Vagina (tissue), 2 donors: ENCODE measurements at places on chromosomes 5 and 9.

GRCh38 chr5:58770136-58770535, 187.3 kb downstream of the RAB3C start:
- H3K4me1 ChIP-seq: no peaks in the 10 kb centered on the region
- no peak for DNase-seq
- H3K27me3 ChIP-seq: no peaks in the 10 kb centered on the region
- H3K36me3 ChIP-seq: no peaks in the 10 kb centered on the region

- no peaks in the 10 kb centered on the region for H3K36me3 ChIP-seq
- DNase-seq: no peak
- no peak overlapping the region for H3K4me3 ChIP-seq
Observed at GRCh38 chr5:72428669-72429068, 78.5 kb downstream of the ZNF366 start.

- no peaks in the 10 kb centered on the region for H3K27me3 ChIP-seq
- H3K36me3 ChIP-seq: no peaks in the 10 kb centered on the region
- no peak for DNase-seq
- H3K27ac ChIP-seq: peak overlapping the region; percentile 52
Observed at GRCh38 chr5:95842854-95843544, 20.5 kb upstream of the GLRX start.

DNA sequence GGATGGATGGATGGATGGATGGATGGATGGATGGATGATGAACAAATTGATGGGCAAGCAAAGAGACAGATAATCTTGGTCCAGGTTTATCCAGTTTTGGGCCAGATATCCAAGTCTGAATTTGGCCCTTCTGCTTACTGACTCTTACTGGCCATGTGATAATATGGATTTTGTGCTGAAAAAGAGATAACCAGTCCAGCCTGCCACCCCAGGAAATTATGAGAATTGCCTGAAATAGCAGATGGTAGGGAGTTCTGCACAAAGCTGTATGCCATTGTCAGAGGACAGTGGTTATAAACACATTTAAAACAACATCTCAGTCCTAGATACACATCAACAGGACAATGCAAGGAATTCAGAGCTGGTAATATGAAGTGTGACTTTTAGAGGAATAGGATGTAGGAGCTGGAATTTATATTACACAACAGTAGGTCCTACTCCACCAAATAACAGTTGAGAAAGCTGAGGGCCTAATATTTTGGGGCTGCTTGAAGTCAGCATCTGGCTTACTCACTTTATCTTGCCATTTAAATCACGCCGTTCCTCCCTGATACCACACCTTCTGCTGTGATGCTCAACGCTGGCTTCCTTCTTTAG, 9.0 kb upstream of the FAT2 start:
- DNase-seq: no peak
- no peak overlapping the region for H3K27ac ChIP-seq
- H3K36me3 ChIP-seq: no peaks in the 10 kb centered on the region
- H3K4me1 ChIP-seq: no peaks in the 10 kb centered on the region

GRCh38 chr9:38003230-38003629, 65.8 kb downstream of the SHB start:
- no peak for DNase-seq
- H3K4me3 ChIP-seq: no peak overlapping the region
- no peaks in the 10 kb centered on the region for H3K27me3 ChIP-seq
- no peaks in the 10 kb centered on the region for H3K36me3 ChIP-seq
- H3K27ac ChIP-seq: no peak overlapping the region
- peaks cover 35% of the 10 kb centered on the region for H3K4me1 ChIP-seq

GRCh38 chr9:121278477-121279261, 10.7 kb downstream of the GSN start:
- no peak overlapping the region for H3K4me3 ChIP-seq
- no peaks in the 10 kb centered on the region for H3K27me3 ChIP-seq
- no peak for DNase-seq
- H3K4me1 ChIP-seq: peaks cover 95% of the 10 kb centered on the region

GRCh38 chr5:135055396-135055795, 21.4 kb upstream of the PITX1 start:
- H3K27ac ChIP-seq: no peak overlapping the region
- H3K4me1 ChIP-seq: no peaks in the 10 kb centered on the region
- DNase-seq: no peak
- no peak overlapping the region for H3K4me3 ChIP-seq
- H3K36me3 ChIP-seq: no peaks in the 10 kb centered on the region

GRCh38 chr5:125310749-125311148, 564.3 kb upstream of the ZNF608 start:
- no peak overlapping the region for H3K4me3 ChIP-seq
- no peaks in the 10 kb centered on the region for H3K36me3 ChIP-seq
- no peak overlapping the region for H3K27ac ChIP-seq
- H3K27me3 ChIP-seq: no peaks in the 10 kb centered on the region

GRCh38 chr9:34997379-34997781, 7.8 kb downstream of the DNAJB5 start:
- H3K27ac ChIP-seq: no peak overlapping the region
- peaks cover 28% of the 10 kb centered on the region for H3K4me1 ChIP-seq
- H3K36me3 ChIP-seq: no peaks in the 10 kb centered on the region
- no peaks in the 10 kb centered on the region for H3K27me3 ChIP-seq
- no peak for DNase-seq

- H3K27me3 ChIP-seq: no peaks in the 10 kb centered on the region
- peaks cover 6% of the 10 kb centered on the region for H3K4me1 ChIP-seq
- no peaks in the 10 kb centered on the region for H3K36me3 ChIP-seq
- no peak overlapping the region for H3K4me3 ChIP-seq
- no peak for DNase-seq
Observed at GRCh38 chr5:112552216-112552615, 133.1 kb upstream of the EPB41L4A start.

DNA sequence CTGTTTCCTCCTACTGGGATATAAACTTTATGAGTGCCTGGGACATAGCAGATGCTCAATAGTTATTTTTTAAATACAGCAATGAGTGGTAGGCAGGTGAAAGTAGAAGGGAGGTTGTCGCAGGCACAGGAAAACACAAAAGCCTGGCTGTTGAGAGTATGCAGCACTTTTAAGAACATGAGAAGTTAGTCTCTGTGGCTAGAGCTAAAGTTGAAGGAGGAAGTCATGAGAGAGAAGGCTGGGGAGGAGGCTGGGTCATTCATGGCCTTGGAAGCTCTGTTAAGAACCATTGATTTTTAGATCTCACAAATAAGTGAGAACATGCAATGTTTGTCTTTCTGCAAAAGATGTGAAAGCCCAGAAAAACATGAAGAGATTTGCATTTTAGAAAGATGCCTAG, 126.7 kb downstream of the PRKACG start:
- no peak overlapping the region for H3K4me3 ChIP-seq
- no peaks in the 10 kb centered on the region for H3K36me3 ChIP-seq
- no peaks in the 10 kb centered on the region for H3K27me3 ChIP-seq

DNA sequence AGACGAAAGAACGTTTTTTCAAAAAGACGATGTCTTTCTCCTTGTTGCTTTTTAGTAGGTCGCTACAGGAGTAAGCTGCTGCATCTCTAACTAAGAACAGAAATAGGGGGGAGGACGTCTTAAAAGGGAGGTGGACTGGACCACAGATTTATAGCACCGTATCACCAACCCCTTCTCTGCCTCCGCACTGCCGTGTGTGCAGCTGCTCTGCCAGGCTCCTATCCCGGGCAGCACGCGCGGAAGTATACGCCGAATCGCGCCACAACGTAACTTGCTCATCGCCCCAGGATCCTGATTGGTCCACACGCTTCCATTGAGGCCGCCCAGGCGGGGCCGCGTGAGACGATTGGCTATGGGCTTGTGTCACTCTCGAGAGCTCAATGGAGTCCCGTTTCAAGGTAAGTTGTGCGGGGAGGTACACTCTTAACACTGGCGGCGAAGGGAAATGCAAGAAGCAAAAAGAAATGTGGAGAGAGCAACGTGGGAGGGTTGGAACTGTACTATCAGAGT, at the start of gene ELAVL2:
Gene ELAVL2, minus strand, starts transcription at position 121 of the 510 bp plus-strand sequence. CDS start 64,006 bp downstream, outside the sequence.
- H3K4me3 ChIP-seq: peak within 1 kb of the TSS; percentile 36
- peaks cover 13% of the 10 kb centered on the region for H3K27me3 ChIP-seq
- H3K27ac ChIP-seq: no peak within 1 kb of the TSS
- no peak for DNase-seq
- H3K4me1 ChIP-seq: peaks cover 22% of the 10 kb centered on the region

DNA sequence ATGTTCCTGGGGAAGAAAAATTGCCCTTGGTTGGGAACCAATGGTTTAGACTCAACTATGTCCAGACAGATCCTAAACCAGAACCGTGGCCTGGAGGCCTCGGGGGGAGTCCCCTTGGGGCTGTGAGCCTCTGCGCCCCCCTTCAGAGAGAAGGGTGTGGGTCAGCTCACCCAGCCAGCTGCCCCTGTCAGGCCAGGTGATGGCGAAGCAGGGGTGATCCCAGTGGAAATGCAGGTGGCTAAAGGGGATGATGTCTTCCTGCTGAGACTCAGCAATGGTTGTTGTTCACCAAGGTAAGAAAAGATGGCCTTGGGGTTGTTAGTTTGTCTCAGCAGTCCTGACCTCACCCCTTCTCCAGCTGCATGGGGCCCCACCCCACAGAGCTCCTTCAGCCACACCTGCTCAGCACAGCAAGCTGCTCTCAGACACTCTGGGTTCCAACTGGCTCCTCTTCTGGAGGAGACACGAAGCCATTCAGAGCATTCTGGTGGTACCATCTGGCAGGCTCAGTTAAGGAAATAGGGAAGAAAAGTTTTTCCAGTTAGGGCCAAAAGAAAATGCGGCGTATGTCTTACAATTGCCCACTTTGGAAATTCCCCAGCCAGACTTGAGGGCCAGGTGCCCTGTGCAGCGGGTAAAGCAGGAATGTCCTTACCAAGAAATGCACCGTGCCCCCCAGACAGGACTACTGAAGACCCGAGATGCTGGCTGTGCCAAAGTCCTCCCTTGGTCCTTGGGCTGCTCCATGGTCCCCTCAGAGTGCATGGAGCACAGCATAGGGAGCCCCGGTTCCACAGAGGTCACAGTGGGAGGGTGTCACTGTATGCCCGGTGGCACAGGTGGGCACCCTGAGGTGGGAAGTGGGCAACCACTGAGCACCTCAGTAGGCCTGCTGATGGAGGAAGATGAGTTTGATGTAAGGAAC, 90.2 kb downstream of the NSUN2 start:
- DNase-seq: peak; percentile 84
- no peak overlapping the region for H3K4me3 ChIP-seq
- H3K27ac ChIP-seq: no peak overlapping the region
- H3K27me3 ChIP-seq: no peaks in the 10 kb centered on the region
- no peaks in the 10 kb centered on the region for H3K36me3 ChIP-seq

DNA sequence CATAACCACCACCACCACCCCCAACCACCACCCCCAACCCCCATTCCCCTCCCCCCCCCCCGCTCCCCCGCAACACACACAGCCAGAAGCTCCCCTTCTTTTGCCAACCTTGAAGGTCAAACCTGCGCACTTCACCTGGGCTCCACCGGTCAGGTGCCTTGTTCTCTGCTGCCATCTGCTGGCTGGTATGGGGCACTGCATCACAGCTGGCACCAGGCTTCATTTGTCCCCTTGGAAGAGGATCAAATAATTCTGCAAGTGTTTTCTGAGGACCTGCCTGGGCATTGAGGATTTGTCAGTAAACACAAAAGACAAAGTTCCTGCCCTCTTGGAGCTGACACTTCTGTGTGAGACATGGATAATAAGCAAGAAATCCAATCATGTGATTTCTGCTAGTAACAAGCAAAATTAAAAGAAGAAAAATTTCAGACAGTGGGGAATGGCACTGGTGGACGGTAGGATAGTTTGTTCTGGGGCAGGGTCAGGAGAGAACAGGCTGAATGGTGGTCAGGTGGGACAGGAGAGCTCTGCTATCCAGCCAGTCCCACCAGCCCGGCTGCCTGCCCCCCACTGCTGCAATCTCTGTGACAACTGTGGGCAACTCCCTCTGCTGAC, 55.6 kb upstream of the LMX1B start:
- no peak for DNase-seq
- H3K27me3 ChIP-seq: no peaks in the 10 kb centered on the region
- no peaks in the 10 kb centered on the region for H3K4me1 ChIP-seq
- no peak overlapping the region for H3K4me3 ChIP-seq

GRCh38 chr9:72943844-72944462, 8.9 kb downstream of the ALDH1A1 start:
- H3K27ac ChIP-seq: no peak overlapping the region
- no peaks in the 10 kb centered on the region for H3K36me3 ChIP-seq
- peaks cover 46% of the 10 kb centered on the region for H3K4me1 ChIP-seq
- H3K4me3 ChIP-seq: no peak overlapping the region

GRCh38 chr5:33223563-33224284, 217.0 kb upstream of the TARS1 start:
- no peak overlapping the region for H3K27ac ChIP-seq
- no peak overlapping the region for H3K4me3 ChIP-seq
- no peak for DNase-seq
- no peaks in the 10 kb centered on the region for H3K27me3 ChIP-seq

- no peak for DNase-seq
- no peaks in the 10 kb centered on the region for H3K4me1 ChIP-seq
- H3K36me3 ChIP-seq: no peaks in the 10 kb centered on the region
- no peak overlapping the region for H3K27ac ChIP-seq
- no peaks in the 10 kb centered on the region for H3K27me3 ChIP-seq
- H3K4me3 ChIP-seq: no peak overlapping the region
Observed at GRCh38 chr9:70542311-70542931, 128.0 kb upstream of the KLF9 start.

GRCh38 chr5:88488561-88488960, 219.9 kb upstream of the TMEM161B start:
- H3K27me3 ChIP-seq: no peaks in the 10 kb centered on the region
- H3K4me1 ChIP-seq: no peaks in the 10 kb centered on the region
- no peak for DNase-seq
- no peaks in the 10 kb centered on the region for H3K36me3 ChIP-seq
- no peak overlapping the region for H3K4me3 ChIP-seq
- no peak overlapping the region for H3K27ac ChIP-seq

GRCh38 chr9:115106642-115107041, 11.3 kb downstream of the TNC start:
- H3K27ac ChIP-seq: no peak overlapping the region
- no peaks in the 10 kb centered on the region for H3K27me3 ChIP-seq
- no peak overlapping the region for H3K4me3 ChIP-seq

DNA sequence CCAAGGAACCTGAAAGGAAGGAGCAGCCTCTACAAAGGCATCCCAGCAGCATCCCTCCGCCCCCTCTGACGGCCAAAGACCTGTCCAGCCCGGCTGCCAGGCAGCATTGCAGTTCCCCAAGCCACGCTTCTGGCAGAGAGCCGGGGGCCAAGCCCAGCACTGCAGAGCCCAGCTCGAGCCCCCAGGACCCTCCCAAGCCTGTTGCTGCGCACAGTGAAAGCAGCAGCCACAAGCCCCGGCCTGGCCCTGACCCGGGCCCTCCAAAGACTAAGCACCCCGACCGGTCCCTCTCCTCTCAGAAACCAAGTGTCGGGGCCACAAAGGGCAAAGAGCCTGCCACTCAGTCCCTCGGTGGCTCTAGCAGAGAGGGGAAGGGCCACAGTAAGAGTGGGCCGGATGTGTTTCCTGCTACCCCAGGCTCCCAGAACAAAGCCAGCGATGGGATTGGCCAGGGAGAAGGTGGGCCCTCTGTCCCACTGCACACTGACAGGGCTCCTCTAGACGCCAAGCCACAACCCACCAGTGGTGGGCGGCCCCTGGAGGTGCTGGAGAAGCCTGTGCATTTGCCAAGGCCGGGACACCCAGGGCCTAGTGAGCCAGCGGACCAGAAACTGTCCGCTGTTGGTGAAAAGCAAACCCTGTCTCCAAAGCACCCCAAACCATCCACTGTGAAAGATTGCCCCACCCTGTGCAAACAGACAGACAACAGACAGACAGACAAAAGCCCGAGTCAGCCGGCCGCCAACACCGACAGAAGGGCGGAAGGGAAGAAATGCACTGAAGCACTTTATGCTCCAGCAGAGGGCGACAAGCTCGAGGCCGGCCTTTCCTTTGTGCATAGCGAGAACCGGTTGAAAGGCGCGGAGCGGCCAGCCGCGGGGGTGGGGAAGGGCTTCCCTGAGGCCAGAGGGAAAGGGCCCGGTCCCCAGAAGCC, 30.8 kb downstream of the CD180 start:
- DNase-seq: no peak
- H3K36me3 ChIP-seq: peaks cover 33% of the 10 kb centered on the region
- peaks cover 37% of the 10 kb centered on the region for H3K4me1 ChIP-seq
- H3K27me3 ChIP-seq: no peaks in the 10 kb centered on the region
- peak overlapping the region; percentile 76 for H3K27ac ChIP-seq
